ENCODE measurements at places on chromosomes 5 and 9.
A peak's percentile ranks its signal among the peaks of the same experiment; 100 is the strongest.

- DNase-seq, result no peak
Measured at GRCh38 chr9:682633-683508, 158.6 kb upstream of the DMRT1 start.

DNA sequence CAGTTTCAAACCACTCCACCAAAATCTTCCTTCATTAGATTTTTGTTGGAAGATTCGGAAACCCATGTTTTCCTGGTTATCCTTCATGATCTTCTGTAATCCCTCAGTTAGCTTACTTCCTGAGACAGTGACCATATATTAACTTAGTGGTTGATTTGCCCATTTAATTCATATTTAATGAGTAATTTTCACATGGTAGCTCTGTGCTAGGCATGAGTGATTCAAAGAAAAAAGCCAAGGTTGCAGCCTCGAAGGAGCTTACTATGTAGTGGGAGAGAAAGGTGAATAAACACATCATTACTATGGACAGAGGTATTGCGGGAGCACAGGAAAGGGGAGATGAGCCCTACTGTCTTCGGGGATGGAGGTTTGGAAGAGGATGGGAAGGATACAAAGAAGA is 158.5 kb downstream of the TLE1 start:
- no peak for DNase-seq

GRCh38 chr5:464843-465590 is 22.0 kb downstream of the EXOC3 start:
- DNase-seq, result no peak

- DNase-seq, result no peak
Measured at GRCh38 chr5:76682387-76682786, 33.5 kb upstream of the F2R start.

DNA sequence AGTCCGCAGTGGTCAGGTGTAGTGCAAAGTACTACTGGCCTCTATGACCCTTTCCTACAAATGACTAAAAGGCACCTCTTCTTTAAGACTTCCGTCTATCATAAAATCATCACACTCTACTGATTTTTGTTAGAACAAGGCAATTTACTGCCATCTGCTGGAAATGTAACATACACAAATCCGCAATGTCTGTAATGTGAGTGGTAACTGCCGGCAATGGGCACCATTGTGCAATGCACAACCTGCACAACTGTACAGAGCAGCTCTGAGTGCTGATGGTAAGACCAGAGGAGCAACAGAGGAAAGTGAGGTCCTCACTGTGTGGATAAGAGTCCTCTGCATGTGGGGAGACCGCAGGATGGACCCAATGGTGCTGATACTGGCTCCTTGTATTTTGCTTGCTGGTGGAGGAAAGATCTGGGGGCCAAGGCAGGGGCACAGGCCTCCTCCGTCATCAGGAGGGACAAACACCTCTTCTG is 103.7 kb downstream of the ATPSCKMT start:
- DNase-seq, result no peak

- DNase-seq, result peak; percentile 8
Measured at GRCh38 chr9:119639287-119639955, 270.2 kb upstream of the BRINP1 start.

- DNase-seq, result no peak
Measured at GRCh38 chr9:133151041-133151440, 12.7 kb downstream of the GBGT1 start.

- no peak for DNase-seq
Measured at GRCh38 chr5:97449172-97449571, 266.1 kb upstream of the RIOK2 start.

GRCh38 chr9:121360601-121361374 is 9.3 kb downstream of the STOM start:
- no peak for DNase-seq

- no peak for DNase-seq
Measured at GRCh38 chr9:20307621-20308020, 314.7 kb downstream of the MLLT3 start.

GRCh38 chr9:108156270-108156998 is 666.9 kb upstream of the KLF4 start:
- no peak for DNase-seq

Data from NCI-H2227 treated with DMSO at 0.1 percent for 48 hours (cell line).